Cardiac atrium fibroblast (primary cell): ENCODE measurements at places on chromosomes 6 and 20. TPM values are rescaled to one million over a fixed set of nuclear protein-coding genes. Genes with fewer than 3 reads are reported as not detected.

The SNRNP48 gene
- 10.0 and 16.2 TPM in 2 replicates for total RNA-seq

The MUCL3 gene
- not detected in 2 replicates for total RNA-seq

The ANKEF1 gene
- total RNA-seq, result under 0.01 and 0.16 TPM in 2 replicates

The C20orf204 gene
- 0.18 TPM in 1 of 2 replicates, not detected in the other for total RNA-seq

The GNAS-AS1 gene
- total RNA-seq, result 0.32 and 0.36 TPM in 2 replicates

The IMPG1 gene
- not detected in 2 replicates for total RNA-seq

The WASF1 gene
- 15.2 and 37.9 TPM in 2 replicates for total RNA-seq

The VGLL2 gene
- total RNA-seq, result not detected in 2 replicates

The PSMG4 gene
- 10.2 and 16.2 TPM in 2 replicates for total RNA-seq

The UBD gene
- not detected in 2 replicates for total RNA-seq

The TAF4 gene
- total RNA-seq, result 1.3 and 3.1 TPM in 2 replicates
